ENCODE measurements at places on chromosomes 4 and X. TPM values are rescaled to one million over a fixed set of nuclear protein-coding genes. Genes with fewer than 3 reads are reported as not detected.

CLDN22 gene
- total RNA-seq: 0.10 TPM

SHROOM2 gene
- total RNA-seq: 17.0 TPM

JAKMIP1 gene
- not detected for total RNA-seq

KIAA0232 gene
- total RNA-seq: 26.8 TPM

USP51 gene
- total RNA-seq: 1.7 TPM

UCHL1 gene
- 788 TPM for total RNA-seq

ARMCX1 gene
- 23.8 TPM for total RNA-seq

FGFBP2 gene
- not detected for total RNA-seq

GLRA2 gene
- not detected for total RNA-seq

TLL1 gene
- total RNA-seq: 15.7 TPM

ZDHHC15 gene
- 0.33 TPM for total RNA-seq

AR gene
- 14.9 TPM for total RNA-seq

All from vein endothelial cell (primary cell).